ENCODE measurements at places on chromosomes 6 and 20.

GRCh38 chr6:23365732-23366131 lies 760.3 kb upstream of the NRSN1 start:
- DNase-seq, result no peak

DNA sequence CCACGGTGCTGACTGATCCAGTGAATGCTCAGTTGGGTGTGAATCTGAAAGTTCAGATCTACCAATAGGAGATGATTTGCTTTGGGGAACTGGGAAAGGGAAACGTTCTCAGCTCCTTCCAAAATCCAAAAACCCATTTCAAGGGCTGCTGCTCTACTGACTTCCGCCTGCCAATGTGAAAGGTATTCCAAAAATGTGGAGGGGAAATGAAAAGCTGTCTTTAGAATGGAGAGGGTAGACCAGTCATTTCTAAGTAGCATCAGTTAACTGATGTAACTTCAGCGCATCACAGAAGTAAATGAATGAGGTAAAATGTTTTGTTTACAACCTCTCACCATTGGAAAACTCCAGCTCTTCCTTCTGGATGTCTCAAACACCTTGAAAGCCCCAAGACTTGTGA lies 19.6 kb upstream of the EYA2 start:
- DNase-seq, result no peak

DNA sequence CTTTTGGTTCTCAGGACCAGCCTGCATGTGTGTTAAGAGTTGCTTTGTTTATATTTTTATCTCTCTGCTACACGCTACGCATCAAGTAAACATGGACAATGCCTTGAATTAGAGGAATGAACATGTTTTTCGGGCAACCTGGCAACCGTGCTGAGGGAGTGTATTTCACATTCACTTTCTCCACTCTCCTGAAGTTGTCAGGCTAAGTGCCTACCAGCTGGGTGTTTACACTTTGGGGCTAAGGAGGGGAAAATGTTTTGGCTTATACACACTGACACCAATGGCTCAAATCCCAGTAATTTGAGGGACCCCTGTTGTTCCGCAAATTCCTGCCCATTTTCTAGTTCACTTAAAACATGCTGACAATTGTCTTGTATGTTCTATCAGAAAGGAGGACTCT lies 141.5 kb upstream of the PDE7B start:
- DNase-seq, result no peak

- peak; percentile 49 for DNase-seq
These were observed 214.1 kb downstream of the COL12A1 start for GRCh38 chr6:74991573-74992332.

DNA sequence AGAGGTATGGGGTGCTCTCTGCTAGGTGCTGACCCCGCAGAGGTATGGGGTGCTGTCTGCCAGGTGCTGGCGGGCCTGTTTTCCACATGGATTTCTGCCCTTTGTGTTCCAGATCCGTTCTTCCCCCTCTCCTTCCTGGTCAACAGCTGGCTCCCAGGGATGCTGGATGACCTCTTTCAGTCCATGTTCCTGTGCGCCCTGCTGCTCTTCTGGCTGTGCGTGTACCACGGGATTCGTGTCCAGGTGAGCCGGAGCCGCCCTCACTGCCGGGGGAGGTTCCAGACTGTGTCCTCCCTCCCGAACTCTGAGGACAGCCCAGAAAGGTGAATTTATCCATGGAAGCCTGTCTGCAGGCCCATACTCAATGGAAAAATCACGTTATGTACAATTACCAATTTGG lies 36.3 kb downstream of the DYNLT1 start:
- no peak for DNase-seq
